Stimulated activated CD4-positive, alpha-beta T cell treated with anti-CD3 and anti-CD28 coated beads, Interleukin-1b, Interleukin-23, amount 100 ng/mL, for 1 hour (primary cell): ENCODE measurements at places on chromosomes 16 and 17.

- no peak for DNase-seq
Observed at GRCh38 chr16:15609286-15609649, 33.7 kb downstream of the MARF1 start.

- no peak for DNase-seq
Observed at GRCh38 chr17:26731005-26731921, 562.7 kb upstream of the WSB1 start.

DNA sequence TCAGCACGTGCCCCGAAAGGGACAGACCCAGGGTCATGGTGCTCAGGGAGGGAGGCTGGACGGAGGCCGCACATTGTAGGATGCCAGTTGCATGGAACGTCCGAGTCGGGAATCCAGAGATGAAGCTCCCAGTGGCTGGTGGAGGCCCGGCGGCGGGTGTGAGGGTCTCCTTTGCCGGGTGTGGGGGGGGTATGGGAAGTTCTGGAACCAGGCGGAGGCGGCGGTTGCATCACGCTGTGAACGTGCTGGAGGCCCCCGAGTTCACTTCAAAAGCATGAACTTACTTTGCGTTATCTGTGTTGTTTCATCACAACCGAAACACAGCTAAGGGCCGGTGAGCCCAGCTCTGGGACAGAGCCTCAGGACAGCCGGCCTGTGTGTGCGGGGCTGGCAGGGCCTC, 73.4 kb upstream of the GNG13 start:
- no peak for DNase-seq

- no peak for DNase-seq
Observed at GRCh38 chr17:78789663-78790181, 7.6 kb upstream of the CYTH1 start.

DNA sequence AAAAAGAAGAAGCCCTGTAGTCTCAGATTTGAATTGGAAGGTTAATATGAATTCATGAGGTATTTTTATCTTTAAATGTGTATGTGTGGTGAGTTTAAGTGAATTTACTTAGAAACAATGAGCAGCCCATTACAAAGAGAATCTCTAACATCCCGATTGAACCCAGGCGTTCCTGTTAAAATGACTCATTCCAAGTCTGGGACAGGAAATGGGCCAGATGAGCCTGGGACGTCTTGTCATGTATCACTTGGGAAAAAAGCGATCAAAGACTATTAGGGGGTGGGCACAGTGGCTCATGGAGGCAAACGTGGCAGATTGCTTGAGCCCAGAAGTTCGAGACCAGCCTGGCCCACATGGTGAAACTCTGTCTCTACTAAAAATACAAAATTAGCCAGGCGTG, 81.6 kb downstream of the SEC14L1 start:
- no peak for DNase-seq

DNA sequence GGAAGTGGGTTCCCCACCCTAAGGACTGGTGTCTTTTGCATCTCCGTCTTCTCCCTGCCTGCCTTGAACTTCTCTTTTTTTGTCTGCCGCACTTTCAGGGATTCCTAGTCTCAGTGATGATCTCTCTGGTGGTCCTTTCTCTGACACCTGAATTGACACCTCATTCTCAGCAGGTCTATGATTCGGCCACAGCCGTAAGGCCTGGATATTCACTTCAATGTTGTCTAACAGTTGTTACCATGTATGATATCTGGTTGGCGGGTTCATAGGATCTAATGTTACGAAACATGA, 25.1 kb upstream of the SLC47A1 start:
- DNase-seq: no peak
